ENCODE measurements at places on chromosomes 16 and 17. TPM values are rescaled to one million over a fixed set of nuclear protein-coding genes. Genes with fewer than 3 reads are reported as not detected.

- H3K4me3 ChIP-seq: no peak overlapping the region
- no peak for DNase-seq
- peaks cover 94% of the 10 kb centered on the region for H3K36me3 ChIP-seq
- H3K27me3 ChIP-seq: no peaks in the 10 kb centered on the region
- H3K27ac ChIP-seq: peak overlapping the region; percentile 40
- H3K4me1 ChIP-seq: peaks cover 62% of the 10 kb centered on the region
These were observed 48.4 kb downstream of the COTL1 start for GRCh38 chr16:84569382-84569987.

SARM1 gene
- total RNA-seq: 20.0 TPM

DNA sequence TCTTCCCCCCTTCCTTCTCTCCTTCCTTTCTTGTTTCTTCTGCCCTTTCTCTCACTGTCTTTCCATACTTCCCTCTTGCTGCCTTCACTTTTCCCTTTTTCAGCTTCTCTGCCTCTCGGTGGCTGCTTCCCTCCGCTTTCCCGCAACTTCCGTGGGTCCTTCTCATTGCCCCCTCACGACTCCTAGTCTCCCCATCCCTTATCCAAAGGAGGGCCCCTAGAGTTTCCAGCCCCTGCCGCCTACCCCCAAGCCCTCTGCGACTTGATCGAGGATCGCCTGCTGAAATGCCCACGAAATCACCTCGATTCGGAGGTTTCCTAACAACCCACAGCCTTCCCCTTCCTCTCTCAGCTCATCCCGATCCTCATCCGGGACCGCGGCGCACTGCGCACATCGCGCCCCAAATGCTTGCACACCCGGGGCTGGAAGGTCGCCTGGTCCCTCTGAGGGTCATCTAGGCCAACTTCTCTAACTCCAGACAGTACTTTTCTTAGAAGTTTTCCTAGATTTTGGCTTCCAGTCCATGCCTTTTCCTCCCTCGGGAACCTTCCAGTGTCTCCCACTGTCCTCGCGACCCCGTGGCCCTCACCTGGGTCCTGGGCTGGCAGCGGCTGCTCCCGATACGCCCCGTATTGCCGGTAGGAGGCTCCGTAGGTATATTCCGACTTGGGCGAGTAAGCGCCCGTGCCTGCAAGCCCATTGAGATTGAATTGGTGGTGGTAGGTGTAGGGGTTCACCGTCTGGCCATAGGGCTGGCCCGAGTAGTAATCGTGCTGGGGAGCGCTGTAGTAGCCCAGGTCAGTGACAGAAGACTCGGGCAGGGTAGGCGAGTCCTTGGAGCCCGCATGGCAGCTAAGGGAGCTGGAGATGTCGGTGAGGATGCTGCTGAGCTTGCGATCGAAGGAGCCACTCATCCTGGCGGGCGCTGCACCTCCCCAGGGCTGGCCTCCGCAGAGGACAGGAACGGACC is 654 bp downstream of the DLX3 start:
- no peak for DNase-seq
- H3K4me3 ChIP-seq: peak overlapping the region; percentile 61
- H3K27ac ChIP-seq: no peak overlapping the region
- no peaks in the 10 kb centered on the region for H3K36me3 ChIP-seq
- H3K4me1 ChIP-seq: peaks cover 36% of the 10 kb centered on the region

AOC2 gene
- total RNA-seq: 2.0 TPM

DNA sequence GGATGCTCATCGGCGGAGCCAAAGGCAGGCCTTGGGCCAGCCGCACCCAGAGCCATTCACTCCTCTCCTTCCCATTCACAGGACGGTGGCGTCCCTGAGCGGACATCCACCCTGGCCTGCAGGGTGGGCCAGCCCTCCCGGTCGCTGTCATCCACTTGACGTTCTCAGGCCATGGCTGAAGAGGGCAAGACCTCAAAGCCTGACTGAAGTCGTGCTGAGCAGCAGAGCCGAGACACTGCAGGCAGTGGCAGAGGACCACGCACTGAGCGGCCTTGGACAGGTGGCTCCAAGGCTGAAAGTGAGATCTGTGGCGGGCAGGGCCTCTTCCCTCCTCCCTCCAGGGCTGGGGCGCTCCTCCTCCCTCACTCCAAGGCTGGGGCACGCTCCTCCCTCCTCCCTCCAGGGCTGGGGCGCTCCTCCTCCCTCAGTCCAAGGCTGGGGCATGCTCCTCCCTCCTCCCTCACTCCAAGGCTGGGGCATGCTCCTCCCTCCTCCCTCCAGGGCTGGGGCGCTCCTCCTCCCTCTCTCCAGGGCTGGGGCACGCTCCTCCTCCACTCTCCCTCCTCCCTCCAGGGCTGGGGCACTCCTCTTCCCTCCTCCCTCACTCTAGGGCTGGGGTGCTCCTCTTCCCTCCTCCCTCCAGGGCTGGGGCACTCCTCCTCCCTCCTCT is 24.1 kb downstream of the GNPTG start:
- H3K4me1 ChIP-seq: peaks cover 19% of the 10 kb centered on the region
- DNase-seq: no peak
- no peak overlapping the region for H3K27ac ChIP-seq
- no peaks in the 10 kb centered on the region for H3K36me3 ChIP-seq
- H3K4me3 ChIP-seq: no peak overlapping the region

DLG4 gene
- total RNA-seq: 11.7 TPM

DNA sequence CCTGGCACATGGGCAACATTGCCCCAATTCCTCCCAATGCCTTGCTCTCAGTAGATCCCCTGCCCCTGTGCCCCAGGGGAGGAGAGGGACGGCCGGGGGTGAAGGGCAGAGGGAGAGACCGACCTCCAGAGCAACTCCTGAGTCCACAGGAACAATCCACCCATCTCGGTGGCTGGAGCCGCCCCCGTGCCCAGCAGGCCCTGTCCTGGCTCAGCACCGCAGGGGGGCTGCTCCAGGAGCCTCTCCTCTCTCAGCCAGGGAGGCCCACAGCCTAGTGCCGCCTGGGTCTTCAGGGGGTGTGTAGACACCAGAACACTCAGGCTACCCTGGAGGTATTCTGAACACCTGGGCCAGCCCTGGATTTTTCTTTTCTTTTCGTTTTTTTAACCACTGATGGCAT is 233.7 kb upstream of the SDK2 start:
- no peak overlapping the region for H3K4me3 ChIP-seq
- no peaks in the 10 kb centered on the region for H3K4me1 ChIP-seq
- no peaks in the 10 kb centered on the region for H3K27me3 ChIP-seq
- no peak for DNase-seq

FAM117A gene
- 23.5 TPM for total RNA-seq
